ENCODE measurements at places on chromosomes 3 and 15.

- no peak overlapping the region for H3K27ac ChIP-seq
- H3K4me3 ChIP-seq = no peak overlapping the region
- DNase-seq = no peak
- no peaks in the 10 kb centered on the region for H3K36me3 ChIP-seq
- H3K27me3 ChIP-seq = no peaks in the 10 kb centered on the region
- peaks cover 15% of the 10 kb centered on the region for H3K4me1 ChIP-seq
Measured at GRCh38 chr15:69415381-69415780, 1.2 kb downstream of the KIF23 start.

DNA sequence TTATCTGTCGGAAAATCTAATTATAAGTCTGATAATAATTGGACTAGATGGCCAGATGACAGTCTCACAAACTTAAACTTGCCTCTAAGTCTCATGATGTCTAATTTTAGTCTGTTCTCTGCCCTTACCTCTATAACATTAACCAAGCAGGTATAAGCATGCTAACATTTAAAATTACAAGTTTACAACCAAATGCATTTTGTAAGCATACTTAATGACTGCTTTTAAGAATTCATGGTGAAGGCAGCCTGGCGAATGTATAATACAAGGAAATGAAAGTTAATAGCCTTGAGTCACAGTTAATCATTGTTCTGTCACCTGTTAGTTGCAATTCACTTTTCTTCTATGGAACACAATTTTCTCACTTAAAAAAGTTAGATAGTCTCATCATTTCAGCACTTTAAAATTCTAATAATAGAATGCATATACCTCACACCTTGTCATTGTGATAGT lies 16.5 kb downstream of the BCHE start:
- no peaks in the 10 kb centered on the region for H3K4me1 ChIP-seq
- no peak overlapping the region for H3K4me3 ChIP-seq
- no peaks in the 10 kb centered on the region for H3K36me3 ChIP-seq

- no peak overlapping the region for H3K4me3 ChIP-seq
- no peak for DNase-seq
- no peak overlapping the region for H3K27ac ChIP-seq
- peaks cover 19% of the 10 kb centered on the region for H3K4me1 ChIP-seq
- H3K36me3 ChIP-seq = no peaks in the 10 kb centered on the region
Measured at GRCh38 chr15:68646156-68646555, 67.4 kb downstream of the CORO2B start.

GRCh38 chr15:41259546-41260189 lies 28.6 kb downstream of the CHP1 start:
- peaks cover 50% of the 10 kb centered on the region for H3K36me3 ChIP-seq
- DNase-seq = no peak
- peak overlapping the region; percentile 81 for H3K27ac ChIP-seq
- H3K4me1 ChIP-seq = peaks cover 60% of the 10 kb centered on the region

DNA sequence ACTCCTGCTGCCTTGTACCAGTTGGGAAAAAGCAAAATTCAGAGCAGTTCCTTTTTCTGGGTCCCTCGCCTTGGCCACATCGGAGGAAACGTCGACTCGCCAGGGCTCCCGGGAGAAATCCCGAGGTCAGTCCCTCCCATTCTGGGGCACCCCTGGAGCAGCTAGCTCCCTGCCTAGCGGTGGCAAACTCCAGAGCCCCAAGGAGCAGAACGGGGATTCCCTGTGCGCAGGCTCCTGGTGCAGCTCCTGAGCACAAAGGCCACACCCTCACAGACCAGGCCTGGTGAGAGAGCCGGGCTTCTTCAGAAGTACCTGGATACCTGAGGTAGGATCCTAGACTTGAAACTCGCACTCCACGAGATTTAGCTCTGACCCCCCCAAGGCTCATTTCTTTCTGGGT lies 2.6 kb downstream of the LRRC3B start:
- no peak overlapping the region for H3K4me3 ChIP-seq
- H3K36me3 ChIP-seq = no peaks in the 10 kb centered on the region
- peaks cover 21% of the 10 kb centered on the region for H3K4me1 ChIP-seq
- no peak for DNase-seq

DNA sequence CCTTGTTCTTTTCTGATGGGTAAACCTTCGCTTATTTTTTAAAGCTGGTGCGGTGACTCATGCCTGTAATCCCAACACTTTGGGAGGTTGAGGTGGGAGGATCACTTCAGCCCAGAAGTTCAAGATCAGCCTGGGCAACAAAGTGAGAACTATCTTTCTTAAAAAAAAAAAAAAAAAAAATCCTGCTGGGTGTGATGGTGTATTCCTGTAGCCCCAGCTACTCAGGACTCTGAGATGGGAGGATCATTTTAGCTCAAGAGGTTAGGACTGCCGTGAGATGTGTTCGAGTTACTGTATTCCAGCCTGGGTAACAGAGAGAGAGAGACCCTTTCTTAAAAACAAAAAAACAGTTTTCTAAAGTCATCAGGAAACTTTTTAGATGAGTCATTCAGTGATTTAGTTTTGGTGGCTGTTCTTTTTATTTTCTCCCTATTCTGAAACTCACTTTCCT lies 37.7 kb downstream of the SLMAP start:
- DNase-seq = no peak
- H3K27ac ChIP-seq = no peak overlapping the region
- no peaks in the 10 kb centered on the region for H3K27me3 ChIP-seq
- H3K36me3 ChIP-seq = no peaks in the 10 kb centered on the region
- H3K4me3 ChIP-seq = no peak overlapping the region

DNA sequence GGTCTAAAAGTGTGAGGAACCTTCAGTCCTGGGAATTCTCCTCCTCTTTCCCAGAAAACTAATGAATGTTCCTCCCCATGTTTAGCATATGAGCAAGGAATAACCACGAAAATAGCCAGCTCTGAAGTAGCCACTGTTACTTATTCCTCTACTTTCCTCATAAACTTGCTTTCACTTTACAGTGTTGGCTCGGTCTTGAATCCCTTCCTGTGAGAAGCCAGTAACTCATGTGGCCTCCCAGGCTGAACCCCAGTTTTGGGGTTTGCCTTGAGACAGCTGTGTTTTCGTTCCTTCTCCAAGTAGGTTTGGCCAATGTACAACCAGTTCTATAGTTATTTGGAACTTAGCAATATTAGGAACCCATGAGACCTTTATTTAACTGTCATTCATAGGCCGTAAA lies 195.0 kb downstream of the CNTN6 start:
- DNase-seq = no peak
- no peaks in the 10 kb centered on the region for H3K4me1 ChIP-seq
- H3K27ac ChIP-seq = no peak overlapping the region
- no peaks in the 10 kb centered on the region for H3K27me3 ChIP-seq
- H3K4me3 ChIP-seq = no peak overlapping the region

DNA sequence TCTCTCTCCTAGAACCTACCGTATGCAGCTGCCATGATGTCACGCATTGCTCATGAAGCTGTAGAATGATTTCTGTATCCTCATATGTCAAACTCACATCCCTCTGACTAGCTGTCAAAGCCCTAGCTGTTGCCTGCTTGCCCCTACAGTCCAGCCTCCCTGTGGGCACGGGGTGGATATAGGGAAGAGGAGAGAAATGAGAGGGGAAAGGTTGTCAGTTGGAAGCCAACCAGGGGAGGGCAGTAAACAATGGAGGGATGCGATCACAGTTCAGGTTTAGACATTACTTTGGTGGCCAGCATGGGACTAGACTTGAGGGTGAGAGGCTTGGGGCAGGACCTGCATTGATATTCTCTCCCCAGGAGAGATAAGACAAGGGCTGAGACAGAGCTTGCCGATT lies 1.7 kb upstream of the HDGFL3 start:
- H3K27me3 ChIP-seq = no peaks in the 10 kb centered on the region
- H3K4me1 ChIP-seq = peaks cover 40% of the 10 kb centered on the region
- no peak overlapping the region for H3K27ac ChIP-seq
- no peak for DNase-seq
- H3K4me3 ChIP-seq = no peak overlapping the region

DNA sequence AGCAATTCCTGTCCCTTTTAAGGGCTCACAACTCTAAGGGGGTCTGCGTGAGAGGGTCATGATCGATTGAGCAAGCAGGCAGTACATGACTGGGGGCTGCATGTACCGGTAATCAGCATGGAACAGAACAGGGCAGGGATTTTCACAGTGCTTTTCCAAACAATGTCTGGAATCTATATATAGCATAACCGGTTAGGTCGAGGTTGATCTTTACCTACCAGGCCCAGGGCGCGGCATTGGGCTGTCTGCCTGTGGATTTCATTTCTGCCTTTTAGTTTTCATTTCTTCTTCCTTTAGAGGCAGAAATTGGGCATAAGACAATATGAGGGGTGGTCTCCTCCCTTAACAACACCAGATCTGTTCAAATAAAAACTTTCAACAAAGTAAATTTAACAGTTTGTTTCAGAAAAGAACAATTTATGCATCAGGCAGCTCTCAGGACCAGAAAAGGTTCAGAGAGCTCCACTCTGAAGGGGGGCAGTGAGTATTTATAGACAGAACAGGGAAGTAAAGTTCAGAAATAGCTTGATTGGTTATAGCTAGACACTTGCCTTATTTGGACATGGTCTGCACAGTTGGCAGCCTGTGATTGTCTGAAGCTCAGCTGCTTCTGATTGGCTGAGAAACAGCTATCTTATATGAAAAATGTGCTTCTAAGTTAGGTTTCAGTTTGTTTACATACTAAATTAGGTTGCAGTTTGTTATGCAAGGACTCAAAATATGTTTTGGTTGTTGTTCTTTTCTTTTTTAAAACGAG lies 17.2 kb upstream of the B4GALT4 start:
- peak overlapping the region; percentile 24 for H3K4me3 ChIP-seq
- peak overlapping the region; percentile 45 for H3K27ac ChIP-seq
- H3K4me1 ChIP-seq = peaks cover 14% of the 10 kb centered on the region
- no peak for DNase-seq
- no peaks in the 10 kb centered on the region for H3K36me3 ChIP-seq

DNA sequence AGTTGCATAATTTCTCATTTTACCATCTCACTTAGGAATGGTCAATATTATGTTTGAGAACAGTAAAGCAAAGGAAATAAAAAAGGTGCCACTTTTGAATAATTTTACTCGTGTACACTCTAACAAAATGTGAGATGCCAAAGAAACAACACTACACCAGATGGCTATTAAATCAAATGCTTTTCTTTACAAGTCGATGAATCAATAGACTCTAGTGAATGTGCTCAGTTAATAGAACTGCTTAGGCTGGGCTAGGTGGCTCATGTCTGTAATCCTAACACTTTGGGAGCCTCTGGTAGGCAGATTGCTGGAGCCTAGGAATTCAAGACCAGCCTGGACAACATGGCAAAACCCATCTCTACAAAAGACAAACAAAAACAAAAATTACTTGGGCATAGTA lies 87.9 kb downstream of the ZNF609 start:
- no peak overlapping the region for H3K4me3 ChIP-seq
- no peak for DNase-seq
- H3K36me3 ChIP-seq = no peaks in the 10 kb centered on the region
- peaks cover 35% of the 10 kb centered on the region for H3K4me1 ChIP-seq

DNA sequence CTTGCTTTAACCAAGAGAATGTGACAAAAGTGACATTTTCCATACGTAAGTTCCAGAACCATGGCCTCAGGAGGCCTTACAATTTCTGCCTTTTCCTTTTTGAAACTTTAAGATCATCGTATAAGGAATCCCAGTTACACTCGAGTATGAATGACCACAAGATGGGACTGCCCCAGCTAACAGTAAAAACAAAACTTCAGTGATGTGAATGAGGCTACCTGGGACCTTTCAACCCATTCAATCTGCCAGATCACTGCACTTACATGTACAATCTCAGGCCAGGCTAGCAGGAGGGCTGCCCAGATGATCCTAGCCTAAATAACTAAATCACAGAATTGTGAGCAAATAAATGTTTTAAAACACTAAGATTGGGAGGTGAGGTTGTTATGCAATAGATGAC lies 328.8 kb downstream of the CNTN6 start:
- H3K27me3 ChIP-seq = no peaks in the 10 kb centered on the region
- H3K27ac ChIP-seq = no peak overlapping the region
- H3K36me3 ChIP-seq = no peaks in the 10 kb centered on the region
- no peak for DNase-seq
- no peak overlapping the region for H3K4me3 ChIP-seq

DNA sequence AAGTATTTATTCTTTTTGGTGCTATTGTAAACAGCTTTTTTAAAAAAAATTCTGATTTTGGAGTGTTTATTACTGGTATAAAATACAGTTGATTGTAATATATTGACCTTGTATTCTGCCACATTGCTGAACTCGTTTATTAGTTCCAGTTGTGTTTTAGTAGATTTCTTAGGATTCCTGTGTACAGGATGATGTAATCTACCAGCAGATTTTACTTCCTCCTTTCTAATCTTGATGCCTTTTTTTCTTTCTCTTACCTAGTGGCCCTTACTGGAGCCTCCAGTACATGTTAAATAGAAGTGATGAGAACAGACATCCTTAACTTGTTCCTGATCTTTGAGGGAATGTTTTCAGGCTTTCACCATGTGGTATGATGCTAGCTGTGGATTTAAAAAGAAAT lies 70.4 kb upstream of the KY start:
- H3K36me3 ChIP-seq = no peaks in the 10 kb centered on the region
- no peak overlapping the region for H3K27ac ChIP-seq
- no peaks in the 10 kb centered on the region for H3K4me1 ChIP-seq
- no peak overlapping the region for H3K4me3 ChIP-seq

DNA sequence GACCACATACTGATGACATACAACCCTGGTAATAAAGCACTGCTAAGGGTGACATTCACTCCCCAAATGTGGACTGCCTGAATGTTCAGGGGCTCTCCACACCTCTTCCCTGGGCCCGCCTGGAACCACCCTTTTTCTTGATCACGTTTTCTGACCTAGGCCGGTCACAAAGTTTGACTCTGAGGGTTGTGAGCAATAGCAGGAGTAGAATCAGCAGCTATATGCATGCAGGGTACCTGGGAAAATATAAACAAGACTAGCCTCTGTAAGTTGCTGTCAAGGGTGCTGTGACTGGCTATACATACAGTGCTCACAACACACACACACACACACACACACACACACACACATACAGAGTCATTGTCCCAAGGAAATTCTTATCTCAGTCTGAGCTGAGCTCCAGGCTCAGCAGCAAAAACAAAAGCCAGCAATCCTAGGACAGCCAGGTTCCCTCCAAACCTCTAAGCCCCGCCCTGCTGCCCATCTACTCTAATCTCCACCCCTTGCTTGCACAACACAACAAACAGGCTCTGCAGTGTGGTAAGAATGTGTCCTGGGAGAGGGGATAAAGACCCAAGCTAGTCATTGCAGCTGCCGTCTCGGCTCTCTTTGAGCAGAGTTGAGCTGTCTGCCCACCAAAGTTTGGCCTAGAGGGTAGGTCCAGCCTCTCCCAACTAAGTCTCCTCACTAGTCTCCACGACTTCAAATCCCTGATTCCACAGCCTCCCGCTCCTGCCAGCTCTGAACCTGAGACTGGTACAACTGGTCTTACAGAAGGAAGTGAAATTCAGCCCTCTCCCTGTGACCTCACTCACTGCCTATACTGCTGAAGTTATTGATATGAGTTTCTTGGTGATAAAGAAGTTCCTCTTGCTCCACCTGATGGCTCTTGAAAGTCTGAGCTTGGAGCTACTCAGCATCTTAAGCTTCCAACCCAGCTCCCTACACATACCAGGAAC lies 2.2 kb downstream of the BMF start:
- H3K27ac ChIP-seq = peak overlapping the region; percentile 91
- peak overlapping the region; percentile 6 for H3K4me3 ChIP-seq

DNA sequence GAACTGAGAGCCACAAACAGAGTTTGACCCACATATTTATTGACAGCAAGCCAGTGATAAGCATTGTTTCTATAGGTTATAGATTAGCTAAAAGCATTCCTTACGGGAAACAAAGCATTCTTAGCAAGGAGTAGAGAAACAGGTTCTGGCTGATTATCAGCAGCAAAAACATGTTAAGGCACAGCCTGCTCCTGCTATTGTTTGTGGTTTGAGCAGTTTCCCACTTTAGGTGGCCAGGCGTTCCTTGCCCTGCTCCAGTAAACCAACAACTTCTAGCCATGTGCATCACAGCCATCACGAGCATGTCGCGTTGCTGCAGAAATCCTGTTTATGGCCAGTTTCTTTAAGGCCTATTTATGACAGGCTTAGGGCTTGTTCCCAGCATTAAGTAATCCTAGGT lies 44.7 kb upstream of the C2CD4B start:
- H3K4me1 ChIP-seq = no peaks in the 10 kb centered on the region
- no peaks in the 10 kb centered on the region for H3K36me3 ChIP-seq
- no peak for DNase-seq

All from left ventricle myocardium inferior (tissue), 1 donor.